Right atrium auricular region (tissue), 2 donors: ENCODE measurements at places on chromosomes 12 and 14.
A peak's percentile ranks its signal among the peaks of the same experiment; 100 is the strongest.

- peak; percentile 94 for DNase-seq
Measured at GRCh38 chr14:52068615-52069306, at the start of gene NID2. Gene NID2 (minus strand): TSS chr14:52069059. CDS start chr14:52068994, 65 bp downstream.

- peak; percentile 85 for DNase-seq
Measured at GRCh38 chr12:93785249-93786010, 108.3 kb downstream of the CRADD start.

DNA sequence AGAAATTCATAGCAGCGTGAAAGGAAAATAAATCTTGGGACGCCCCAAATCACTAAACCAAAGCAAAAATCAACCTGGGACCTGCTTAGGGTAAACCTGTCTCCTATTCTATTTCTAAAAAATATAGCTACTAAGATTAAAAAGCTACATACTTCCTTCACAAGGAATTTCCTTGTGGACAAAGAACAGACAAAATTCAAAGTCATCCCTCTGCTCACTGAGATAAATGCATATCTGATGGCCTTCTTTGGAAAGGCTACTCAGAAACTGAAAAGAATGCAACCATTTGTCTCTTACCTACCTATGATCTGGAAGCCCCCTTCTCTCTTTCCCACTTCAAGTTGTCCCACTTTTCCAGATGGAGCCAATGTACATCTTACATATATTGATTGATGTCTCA, 93.0 kb upstream of the CNOT2 start:
- DNase-seq, result no peak

DNA sequence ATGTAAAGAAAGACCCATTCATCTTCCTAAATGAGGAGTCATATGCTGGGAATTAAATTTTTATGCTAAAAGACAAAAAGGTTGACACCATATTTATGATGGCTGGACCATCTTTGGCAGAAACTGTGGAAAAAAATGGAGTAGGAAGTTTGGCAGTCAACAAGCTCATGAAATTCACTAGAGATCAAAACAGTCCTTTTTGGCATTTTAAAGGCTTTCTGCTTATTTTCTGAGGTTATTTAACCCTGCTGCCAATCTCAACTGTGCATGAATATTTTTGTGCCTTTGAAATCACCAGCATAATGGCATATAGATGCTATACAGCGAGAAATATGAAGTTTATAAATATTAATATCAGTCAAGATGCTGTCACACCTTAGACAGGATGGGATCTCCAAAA, 399.5 kb downstream of the PDZRN4 start:
- no peak for DNase-seq

- DNase-seq, result no peak
Measured at GRCh38 chr12:27573972-27574371, 50.0 kb downstream of the PPFIBP1 start.

DNA sequence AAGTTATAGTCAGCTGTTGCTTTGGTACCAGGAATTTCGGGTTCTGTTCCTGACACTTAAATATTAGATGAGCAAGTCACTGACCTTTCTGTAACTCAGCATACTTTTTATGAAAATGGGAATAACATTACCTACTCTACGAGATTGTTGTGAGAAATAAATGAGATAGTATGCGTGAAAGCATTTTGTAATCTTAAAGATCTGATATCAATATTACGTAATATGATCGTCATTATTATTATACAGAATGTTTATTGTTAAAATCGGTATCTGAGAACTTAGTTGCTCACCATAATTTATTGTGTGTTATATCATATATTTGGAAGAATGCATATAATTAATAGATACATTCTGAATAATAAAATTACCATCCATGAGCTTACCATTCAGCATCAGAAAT, 6.1 kb upstream of the NECAP1 start:
- DNase-seq, result no peak

GRCh38 chr14:37711831-37712475, 116.5 kb downstream of the TTC6 start:
- DNase-seq, result no peak

- no peak for DNase-seq
Measured at GRCh38 chr12:131357920-131358319, 353.0 kb upstream of the SFSWAP start.

- no peak for DNase-seq
Measured at GRCh38 chr12:53413485-53414204, 10.0 kb upstream of the AMHR2 start.

GRCh38 chr14:100128688-100129087, 30.8 kb downstream of the DEGS2 start:
- no peak for DNase-seq

DNA sequence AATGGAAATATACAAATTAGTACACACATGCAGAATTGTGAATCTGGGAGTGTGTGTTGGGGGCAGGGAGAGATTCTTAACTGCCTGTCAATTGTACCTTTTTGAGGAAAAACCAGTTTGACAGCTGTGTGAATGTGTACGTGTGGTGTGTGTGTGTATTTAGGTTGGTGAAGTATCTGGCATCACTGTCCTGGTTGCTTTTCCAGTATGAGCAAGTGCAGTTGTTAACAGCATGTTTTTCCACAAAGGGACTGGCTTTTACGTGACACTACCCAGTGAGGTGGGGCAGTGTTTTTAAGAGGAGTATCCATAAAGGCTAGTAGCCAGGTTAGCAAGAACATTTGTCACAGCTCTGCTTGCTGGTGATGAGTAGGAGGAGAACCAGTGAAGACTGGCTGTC, 56.1 kb downstream of the DAAM1 start:
- DNase-seq, result no peak

- no peak for DNase-seq
Measured at GRCh38 chr14:100336618-100337530, 13.7 kb downstream of the SLC25A47 start.
